ENCODE measurements at places on chromosomes 1 and 21.

GRCh38 chr21:35048183-35048601 is 910 bp downstream of the RUNX1 start:
- no peak for DNase-seq

- DNase-seq, result no peak
These were observed 7.4 kb upstream of the MOB3C start for GRCh38 chr1:46623743-46624644.

DNA sequence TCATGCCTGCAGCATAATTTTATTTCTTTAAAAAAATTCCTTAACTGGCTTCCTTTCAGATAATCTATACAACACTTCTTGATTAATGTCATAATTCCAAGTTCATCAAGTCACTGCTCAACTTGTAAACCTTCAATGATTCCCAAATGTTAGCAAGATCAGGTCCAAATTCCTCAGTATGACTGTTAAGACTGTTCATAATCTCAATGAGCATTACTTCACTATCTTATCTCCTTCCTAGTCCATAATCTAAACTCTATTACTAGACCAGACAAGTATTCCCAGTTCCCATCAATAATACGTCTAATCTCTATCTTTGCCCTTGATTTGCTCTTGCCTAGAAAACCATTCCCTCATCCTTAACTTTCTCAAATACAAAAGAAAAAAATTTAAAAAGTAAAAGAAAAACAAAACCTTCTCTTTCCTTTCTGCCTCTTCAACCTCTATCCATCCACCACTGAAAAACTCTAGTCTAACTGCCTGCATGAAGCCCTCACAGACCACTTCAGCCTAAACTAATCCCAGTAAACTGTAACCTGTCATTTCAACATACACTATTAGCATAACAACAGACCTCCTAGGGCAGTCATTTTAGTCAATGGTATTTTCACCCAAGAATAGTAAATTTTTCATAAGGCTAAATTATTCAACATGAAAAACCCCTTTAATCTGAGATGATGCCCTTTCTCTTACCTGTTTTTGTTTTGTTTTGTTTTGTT is 15.5 kb downstream of the LUZP1 start:
- no peak for DNase-seq

DNA sequence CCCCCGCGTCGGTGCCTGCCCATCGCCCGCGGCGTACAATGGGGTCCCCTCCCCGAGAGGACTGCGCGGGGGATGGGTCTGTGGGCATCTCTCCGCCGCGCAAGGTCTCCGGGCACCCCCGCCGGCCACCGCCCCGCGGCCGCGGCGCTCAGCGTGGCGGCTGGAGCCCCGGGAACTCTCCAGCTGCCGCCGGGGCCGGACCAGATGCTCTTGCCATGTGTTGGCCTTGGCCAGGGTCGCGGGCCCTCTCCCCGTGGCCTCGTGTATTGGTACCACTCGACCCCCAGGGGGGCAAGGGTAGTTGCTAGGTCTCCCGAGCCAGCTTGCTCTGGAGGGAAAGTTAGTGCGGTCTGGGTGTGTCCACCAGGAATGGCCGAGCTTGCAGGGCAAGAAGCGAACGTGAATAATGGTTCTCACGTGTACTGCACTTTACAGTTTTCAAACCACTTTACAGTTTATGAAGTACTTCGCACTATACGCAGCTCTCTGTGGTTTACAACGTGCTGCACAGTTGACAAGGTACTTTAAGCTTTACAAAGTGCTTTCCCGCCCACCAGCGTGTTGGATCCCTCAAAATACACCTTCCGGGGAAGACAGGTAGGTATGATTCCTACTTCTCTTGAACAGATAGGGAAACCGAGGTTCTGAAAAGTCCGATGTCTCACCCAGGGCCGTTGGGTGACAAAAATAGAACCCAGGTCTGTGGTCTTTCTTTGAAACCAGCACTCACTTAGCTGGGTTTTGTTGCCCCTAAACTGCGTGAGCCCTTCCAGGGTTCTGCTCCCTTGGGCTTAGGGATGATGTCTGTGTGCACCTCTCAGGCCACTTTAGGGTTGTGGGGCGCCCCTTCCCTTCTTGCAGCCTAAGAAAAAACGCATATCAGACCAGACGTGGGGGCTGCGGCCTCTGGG is 1.2 kb downstream of the EPHB2 start:
- no peak for DNase-seq

- no peak for DNase-seq
These were observed 536.0 kb downstream of the LMO4 start for GRCh38 chr1:87864676-87865075.

- DNase-seq, result no peak
These were observed 24.1 kb downstream of the METTL13 start for GRCh38 chr1:171805395-171806115.

DNA sequence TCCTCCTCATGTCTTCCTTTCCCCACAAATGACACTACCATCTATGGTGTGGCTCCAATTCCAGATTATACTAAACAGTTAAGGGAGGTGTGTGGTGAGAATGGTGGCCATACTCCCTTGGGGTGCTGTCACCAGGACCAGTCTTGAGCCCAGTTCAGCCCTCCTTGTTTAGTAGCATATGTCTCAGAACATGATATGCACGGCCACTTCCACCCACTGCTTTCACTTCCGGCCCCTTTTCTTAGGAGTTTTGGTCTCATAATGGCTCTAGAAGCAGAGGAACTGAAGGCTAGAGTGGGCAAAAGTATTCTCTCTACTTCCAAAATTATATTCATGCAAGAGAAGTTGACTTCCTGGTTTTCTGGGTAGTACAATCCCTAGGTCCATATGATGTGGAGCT is 45.3 kb upstream of the CACNA1E start:
- no peak for DNase-seq

GRCh38 chr1:32303997-32304622 is 12.2 kb downstream of the HDAC1 start:
- DNase-seq, result no peak

GRCh38 chr1:66207484-66207883 is 326.5 kb upstream of the SGIP1 start:
- no peak for DNase-seq

- no peak for DNase-seq
These were observed 256 bp upstream of the TARBP1 start for GRCh38 chr1:234479310-234479559.

DNA sequence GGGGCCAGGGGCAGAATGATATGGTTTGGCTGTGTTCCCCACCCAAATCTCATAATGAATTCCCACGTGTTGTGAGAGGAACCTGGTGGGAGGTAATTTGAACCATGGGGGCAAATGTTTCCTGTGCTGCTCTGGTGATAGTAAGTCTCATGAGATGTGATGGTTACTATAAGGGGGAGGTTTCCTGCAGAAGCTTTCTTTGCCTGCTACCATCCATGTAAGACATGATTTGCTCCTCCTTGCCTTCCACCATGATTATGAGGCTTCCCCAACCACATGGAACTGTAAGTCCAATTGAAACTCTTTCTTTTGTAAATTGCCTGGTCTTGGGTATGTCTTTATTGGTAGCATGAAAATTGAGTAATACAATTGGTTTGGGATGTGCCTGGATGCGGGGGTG is 33.7 kb upstream of the LIN9 start:
- no peak for DNase-seq

GRCh38 chr1:210132582-210132981 is 100.0 kb upstream of the SERTAD4 start:
- DNase-seq, result no peak

- no peak for DNase-seq
These were observed 82.2 kb upstream of the SLFNL1 start for GRCh38 chr1:41103766-41104165.

DNA sequence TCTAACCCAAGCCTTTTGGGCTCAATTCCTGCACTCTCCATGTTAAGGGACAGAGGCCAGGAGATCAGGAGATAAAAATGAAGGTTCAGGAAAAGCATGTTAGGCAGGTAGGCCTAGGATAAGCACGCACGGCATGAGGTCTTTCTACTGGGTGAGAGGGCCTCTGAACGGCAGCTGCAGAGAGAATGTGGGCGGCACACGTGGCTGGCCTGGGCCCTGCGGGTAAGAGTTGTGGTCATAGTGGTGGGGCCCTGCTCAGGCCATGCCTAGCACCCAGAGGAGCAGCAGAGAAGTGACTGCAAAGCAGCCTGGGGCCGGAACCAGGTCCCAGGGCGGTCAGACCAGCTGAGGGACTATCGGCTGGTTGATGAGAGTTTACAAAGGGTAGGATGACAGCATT is 7.5 kb upstream of the FOXO6 start:
- DNase-seq, result peak; percentile 70

DNA sequence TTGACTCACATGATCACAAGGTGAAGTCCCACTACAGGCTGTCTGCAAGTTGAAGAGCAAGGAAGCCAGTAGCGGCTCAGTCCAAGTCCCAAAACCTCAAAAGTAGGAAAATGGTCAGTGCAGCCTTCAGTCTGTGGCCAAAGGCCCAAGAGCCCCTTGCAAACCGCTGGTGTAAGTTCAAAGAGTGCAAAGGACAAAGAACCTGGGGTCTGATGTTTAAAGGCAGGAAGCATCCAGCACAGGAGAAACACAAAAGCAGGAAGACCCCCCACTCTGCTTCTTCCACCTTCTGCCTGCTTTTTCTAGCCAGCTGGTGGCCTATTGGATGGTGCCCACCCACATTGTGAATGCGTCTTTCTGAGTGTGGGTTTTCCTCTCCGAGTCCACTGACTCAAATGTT is 2222.6 kb downstream of the MRPL39 start:
- DNase-seq, result no peak

DNA sequence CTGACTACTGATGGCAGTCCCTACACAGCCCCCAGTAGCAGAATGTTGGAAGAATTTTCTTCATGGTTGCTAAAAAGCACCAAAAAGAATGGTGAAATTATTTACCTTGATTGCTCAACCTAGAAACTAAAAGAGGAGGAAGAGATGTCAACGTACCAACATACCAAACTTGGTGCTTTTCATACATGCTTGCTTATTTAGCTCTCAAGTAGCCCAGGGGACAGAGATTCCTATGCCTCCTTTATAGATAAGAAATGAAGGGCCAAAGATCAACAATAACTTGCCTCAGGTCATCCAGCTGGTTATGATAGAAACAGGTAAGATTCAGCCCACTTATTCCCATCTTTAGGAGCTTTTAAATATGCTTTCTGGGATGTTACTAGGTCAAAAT is 170.6 kb downstream of the PIGK start:
- no peak for DNase-seq

GRCh38 chr1:93704052-93704451 is 22.4 kb upstream of the BCAR3 start:
- DNase-seq, result no peak

DNA sequence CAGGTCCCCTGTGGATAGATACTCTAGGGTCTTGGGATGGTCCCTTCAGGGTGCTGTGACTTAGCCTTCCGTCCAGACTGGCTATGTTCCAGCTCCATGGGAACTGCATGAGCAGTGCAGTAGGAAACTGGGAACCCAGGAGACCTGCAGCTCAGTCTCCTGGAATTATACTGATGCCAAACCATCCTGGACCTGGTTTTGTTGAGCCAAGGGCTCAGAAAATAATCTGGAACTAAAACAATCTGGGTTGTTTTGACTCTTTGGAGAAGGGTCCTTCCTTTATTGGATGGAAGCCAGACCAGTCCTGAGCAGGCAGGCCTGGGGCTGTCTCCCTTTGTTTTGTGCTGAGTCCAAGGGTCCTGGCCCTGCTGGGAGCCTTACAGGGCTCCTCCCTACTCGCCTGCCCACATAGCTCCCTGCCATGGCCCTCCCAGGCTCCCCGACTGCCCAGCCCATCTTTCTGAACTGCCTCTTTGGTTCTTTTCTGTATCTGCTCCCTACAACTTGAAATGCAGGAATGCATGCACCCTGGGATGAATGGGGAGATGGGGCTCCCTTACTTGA is 1.2 kb downstream of the IPO13 start:
- no peak for DNase-seq

DNA sequence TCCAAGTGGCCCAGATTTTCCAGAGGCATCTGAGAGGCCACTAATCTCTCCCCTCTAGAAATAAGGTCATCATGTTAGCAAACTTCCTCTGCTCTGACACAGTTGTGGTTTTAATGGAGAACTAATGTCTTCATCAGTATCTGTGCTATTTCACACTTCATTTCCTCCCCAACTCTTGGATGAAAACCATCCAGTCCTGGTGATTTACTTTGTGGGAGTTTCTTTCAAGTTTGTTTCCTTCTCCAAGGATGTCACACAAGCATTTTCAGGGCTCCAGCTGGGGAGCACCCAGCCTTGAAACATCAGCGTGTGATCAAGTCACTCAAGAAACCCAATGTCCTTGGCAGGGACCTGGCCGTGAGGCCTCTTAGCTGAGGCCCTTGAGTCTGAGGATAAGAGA is 38.8 kb downstream of the TBX15 start:
- DNase-seq, result no peak

DNA sequence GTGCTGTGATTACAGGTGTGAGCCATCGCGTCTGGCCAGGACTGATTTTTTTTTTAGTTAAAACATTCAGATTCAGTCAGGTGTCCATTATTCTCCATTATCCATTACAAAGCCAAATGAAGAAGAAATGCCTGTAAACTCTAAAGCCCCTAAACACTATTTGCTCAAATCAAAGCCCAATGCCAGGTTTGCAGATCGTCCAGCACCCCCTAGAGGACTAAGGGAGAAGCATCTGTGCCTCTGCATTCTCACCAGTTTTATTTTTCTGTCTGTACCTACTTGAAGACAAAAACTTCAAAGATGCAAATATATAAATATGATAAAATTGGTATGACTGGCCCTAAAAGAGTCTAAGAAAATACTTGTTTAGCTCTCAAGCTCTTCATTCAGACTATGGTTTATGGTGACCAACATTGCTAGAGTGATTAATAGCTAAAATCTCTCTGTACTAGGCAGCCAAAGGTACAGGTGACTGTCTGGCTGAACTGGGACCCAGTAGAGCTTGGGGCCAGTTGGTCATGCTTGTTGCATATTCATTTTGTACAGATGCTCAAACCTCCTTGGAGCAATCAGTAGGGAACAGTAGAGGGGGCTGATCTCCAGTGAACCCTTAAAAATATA is 138.4 kb downstream of the SYT2 start:
- DNase-seq, result no peak

DNA sequence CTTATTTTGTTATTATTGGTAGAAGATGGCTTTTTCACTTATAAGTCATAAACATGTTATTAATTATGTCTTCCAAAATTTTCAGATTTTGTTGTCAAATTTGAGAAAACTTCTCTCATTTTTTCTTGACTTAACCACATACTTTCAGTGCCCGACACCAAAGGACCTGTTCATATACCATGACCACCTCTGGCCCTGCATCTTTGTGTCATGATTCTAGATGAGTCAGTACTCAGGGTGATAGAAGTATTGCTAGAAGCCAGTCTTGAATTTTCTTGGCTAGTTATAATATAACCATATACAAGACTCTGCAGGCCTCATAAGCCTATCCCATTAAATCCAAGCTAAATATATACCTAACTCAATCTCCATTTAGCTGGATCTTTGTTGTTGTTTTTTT is 35.4 kb upstream of the DPH5 start:
- DNase-seq, result no peak

- no peak for DNase-seq
These were observed 359.3 kb downstream of the ADGRL2 start for GRCh38 chr1:82160036-82160435.

- no peak for DNase-seq
These were observed 157.7 kb downstream of the TOMM20 start for GRCh38 chr1:234970731-234971476.

Data from CMK (cell line).